ENCODE measurements at places on chromosomes 13 and 19.

DNA sequence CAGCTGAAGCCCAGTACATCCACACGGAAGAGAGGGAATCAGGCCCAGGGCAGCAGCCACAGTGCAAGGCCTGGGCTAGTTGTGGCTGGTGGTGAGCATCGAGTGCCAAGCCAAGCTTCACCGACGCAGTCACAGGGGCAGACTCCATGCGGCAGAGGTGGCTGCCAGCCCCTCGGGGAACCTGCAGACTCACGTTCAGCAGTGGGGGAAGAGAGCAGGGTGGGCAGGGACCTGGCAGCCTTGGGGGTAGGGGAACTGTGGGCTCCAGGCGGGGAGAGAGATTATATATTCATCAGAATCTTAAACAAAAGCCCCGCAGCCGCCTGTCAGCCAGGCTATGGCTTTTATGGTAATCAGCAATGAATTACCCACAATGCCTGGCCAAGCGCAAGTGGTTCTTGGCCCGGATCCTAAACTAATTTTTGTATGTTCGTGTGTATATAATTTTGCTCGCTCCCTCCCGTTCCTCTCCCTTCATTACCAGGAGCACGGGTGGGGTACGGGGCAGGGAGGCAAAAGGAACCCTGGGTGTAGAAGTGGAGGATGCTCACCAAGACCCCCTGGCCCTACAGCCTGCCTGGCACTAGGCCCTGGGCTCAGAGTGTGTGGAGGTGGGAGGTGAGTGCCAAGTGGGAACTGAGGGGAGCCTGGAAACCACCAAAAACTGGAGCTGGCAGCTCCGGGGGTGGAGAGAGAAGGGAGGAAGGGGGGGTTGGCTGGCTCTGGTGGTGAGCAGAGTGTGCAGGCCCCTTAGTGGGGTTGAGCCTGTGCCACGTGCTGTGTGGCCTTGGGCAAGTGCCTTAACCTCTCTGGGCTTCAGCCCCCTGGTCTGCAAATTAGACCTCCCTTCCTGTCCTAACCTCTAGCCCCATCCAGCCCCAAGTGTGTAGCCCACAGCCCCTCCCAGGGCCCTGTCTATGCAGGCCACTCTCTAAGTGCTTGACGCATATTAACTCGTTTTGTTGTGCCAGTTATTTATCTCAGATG lies 31.9 kb downstream of the PTPRS start:
- DNase-seq = no peak

GRCh38 chr13:112641456-112642089 lies 48.3 kb upstream of the ATP11A start:
- DNase-seq = no peak

DNA sequence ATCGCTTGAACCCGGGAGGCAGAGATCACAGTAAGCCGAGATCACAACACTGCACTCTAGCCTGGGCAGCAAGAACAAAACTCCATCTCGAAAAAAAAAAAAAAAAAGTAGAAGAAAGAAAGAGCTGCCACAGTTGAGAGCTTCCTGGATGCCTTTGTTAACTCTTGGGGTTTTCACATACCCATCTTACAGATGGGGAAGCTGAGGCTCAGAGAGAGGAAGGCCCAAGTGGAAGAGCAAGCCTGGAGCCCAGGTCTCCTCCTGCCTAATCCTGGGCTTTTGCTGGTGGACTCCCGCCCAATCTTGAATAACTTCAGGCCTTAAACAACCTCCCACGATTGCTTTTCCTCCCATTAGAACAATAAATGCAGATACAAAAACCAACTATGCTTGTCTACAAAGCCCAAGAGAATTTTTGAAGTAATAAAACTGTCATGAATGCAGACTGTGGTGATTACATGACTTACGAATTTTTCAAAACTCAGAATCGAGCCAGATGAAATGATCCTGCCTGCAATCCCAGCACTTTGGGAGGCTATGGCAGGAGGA lies 41.7 kb downstream of the LTBP4 start:
- no peak for DNase-seq

DNA sequence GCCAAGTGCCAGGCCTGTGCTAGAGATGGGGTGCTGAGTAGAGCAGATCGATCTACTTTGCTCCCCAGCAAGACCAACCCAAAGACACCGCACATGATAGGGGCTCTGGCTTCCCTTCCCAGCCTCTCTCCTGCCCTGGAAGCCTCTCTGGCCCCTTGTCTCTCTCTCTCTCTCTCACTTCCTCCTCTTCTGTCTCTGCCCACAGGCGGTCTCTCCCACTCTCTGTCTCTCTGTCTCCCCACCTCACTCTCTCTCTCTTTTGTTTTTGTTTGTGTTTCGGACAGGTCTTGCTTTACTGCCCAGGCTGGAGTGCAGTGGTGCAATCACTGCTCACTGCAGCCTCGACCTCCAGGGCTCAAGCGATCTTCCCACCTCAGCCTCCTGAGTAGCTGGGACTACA lies 1.3 kb downstream of the SELENOV start:
- DNase-seq = no peak

DNA sequence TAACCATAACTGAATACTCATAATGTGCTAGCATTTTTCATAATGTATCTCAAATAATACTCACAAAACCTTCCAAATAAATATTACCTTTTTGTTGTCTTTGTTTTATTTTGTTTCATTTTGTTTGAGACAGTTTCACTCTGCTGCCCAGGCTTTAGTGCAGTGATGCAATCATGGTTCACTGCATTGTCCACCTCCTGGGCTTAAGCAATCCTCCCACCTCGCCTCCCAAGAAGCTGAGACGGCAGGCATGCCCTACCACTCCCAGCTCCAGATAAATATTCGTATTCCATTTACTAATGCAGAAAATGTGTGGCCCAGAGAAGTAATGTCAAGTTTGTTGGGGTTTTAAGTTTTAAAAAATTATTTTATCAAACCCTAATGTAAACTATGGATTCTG lies 739.1 kb downstream of the GPC5 start:
- no peak for DNase-seq

GRCh38 chr13:45101327-45102018 lies 18.8 kb upstream of the GTF2F2 start:
- no peak for DNase-seq

DNA sequence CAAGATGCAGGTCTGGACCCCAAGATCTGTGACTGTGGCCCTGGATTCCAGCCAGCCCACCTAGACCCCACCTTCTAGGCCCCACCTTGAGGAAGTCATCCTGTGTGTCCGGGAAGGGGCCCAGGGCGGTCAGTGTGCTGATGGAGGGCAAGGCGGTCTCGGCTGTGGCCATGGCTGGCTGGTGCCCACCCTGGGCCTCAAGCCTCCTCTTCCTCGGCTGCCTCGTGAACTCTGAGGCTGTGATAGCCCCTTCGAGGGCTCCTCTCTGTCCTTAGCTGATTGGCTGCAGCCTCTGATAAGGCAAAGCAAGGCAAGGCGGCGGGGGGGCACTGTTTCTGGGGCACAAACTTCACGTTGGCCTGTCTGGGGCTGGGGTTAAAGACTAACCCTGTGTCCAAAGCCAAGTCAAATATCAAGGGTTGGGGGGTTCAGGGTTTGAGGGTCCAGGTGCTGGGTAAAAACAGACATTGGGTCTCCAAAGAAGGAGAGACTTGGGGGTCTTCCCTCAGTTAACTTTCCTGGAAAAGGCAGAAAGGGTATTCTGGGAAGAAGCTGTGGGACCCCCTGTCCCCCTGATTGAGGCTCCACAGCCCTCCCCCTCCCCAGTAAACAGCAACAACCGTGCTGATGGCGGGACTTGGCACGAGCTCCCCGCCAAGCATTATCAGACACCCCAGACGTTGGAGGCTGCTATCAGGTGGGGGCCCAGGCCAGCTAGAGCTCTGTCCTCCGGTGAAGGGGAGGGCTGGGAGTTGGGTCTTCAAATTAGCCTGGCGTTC lies at the start of gene KLF1:
KLF1 (minus strand) TSS at position 233 of the 779 bp plus-strand sequence; CDS start at position 172, 61 bp downstream.
- no peak for DNase-seq
